CD4-positive, alpha-beta T cell treated with Interleukin-2 at 100 ng/mL for 4 hours (primary cell): ENCODE measurements at places on chromosomes 7 and 10.

DNA sequence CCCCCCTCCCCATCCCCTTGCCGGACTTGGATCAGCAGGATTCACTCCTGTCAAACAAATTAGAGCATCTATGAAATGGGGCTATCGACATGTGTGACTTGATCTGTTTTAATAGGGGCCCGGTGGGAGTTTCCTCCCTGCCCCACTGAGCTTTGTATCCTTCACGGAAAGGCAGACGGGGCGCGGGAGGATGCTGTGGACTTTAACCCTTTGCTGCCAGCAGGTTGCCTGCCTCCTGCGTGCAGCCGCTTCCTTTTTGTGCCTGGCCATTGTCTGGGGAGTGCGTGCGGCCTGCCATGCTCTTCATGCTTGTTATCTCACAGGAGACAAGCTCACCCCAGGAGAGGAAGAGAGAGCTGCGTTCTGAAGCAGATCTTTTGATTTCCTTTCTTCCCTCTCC lies 512.8 kb upstream of the GALNT17 start:
- no peak for DNase-seq

DNA sequence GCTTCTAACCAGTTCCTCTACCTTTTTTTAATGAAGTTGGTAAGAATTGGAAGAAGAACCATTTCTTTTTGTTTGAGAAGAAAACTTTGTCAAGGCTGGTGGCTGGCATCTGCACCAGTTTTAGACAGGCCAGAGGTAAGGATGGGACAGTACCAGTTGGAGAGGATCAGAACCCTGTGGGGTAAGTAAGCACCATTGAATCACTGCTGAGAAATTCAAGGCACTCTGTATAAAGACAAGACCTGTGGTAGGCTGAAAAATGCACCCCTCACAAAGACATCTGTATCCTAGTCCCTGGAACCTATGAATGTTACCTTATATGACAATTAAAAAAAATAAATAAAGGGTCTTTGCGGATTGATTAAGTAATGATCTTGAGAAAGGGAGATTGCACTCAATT lies 166.7 kb upstream of the NRP1 start:
- DNase-seq: no peak

- DNase-seq: peak; percentile 26
Measured at GRCh38 chr7:99473315-99473596, 566 bp downstream of the ZNF789 start.

- DNase-seq: no peak
Measured at GRCh38 chr7:117172283-117172682, 150.6 kb downstream of the WNT2 start.

- no peak for DNase-seq
Measured at GRCh38 chr7:341841-342638, 52.1 kb downstream of the FOXL3 start.

GRCh38 chr7:39534599-39534998 lies 31.6 kb upstream of the YAE1 start:
- DNase-seq: no peak

DNA sequence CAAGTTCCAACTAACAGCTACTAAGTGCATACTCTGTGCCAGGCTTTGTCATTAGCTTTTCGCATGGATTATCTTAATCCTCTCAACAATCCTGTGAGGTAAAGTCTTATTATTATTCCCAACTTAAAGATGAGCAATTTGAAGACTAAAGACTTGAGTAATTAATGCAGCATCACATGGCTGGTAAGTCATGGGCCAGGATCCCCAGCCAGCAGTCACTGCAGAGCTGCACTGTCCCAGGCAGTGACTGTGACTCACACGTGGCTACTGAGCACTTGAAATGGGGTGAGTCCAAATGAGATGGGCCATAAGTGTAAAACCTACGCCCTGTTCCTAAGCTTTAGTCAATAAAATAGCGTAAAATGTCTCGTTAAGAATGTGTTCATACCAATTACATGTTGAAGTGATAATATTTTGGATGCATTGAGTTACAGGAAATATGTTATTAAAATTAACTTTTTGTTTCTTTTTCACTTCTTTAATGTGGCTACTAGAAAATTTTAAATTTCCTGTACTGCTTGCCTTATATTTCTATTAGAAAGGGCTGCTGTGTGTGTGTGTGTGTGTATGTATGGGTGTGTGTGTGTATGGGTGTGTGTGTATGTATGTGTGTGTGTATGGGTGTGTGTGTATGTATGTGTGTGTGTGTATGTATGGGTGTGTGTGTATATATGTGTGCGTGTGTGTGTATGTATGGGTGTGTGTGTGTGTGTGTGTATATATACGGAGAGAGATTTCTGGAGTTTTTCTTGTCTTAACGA lies 756.3 kb downstream of the AUTS2 start:
- DNase-seq: peak; percentile 22

DNA sequence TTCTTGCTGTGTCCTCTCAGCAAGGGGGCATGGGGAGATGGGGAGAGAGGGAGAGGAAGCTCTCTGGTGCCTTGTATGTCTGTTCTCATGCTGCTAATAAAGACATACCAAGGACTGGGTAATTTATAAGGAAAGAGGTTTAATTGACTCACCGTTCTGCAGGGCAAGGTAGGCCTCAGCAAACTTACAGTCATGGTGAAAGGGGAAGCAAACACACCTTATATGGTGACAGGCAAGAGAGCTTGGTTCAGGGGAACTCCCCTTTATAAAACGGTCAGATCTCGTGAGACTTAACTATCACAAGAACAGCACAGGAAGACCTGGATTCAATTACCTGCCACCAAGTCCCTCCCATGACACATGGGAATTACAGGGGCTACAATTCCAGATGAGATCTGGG lies 464.7 kb upstream of the CELF2 start:
- no peak for DNase-seq

DNA sequence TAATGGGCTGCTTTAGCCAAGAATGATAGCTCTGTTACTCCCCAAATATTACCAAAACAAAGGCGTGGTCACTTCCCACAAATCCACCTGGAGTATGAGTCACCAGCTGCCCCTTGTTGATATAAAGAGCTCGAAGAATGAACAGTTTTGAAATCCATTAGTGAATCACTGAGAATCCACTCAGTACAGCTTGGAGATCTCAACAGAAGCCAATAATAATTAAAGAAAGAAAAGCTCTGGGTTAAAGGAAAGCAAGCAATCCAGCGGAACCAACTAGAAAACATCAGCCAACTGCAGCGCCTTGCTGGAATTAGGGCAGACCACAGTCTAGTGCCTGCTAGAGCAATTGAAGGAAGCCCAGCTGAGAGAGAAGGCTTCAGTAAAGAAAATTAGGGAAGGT lies 576.0 kb upstream of the C7orf33 start:
- DNase-seq: no peak

DNA sequence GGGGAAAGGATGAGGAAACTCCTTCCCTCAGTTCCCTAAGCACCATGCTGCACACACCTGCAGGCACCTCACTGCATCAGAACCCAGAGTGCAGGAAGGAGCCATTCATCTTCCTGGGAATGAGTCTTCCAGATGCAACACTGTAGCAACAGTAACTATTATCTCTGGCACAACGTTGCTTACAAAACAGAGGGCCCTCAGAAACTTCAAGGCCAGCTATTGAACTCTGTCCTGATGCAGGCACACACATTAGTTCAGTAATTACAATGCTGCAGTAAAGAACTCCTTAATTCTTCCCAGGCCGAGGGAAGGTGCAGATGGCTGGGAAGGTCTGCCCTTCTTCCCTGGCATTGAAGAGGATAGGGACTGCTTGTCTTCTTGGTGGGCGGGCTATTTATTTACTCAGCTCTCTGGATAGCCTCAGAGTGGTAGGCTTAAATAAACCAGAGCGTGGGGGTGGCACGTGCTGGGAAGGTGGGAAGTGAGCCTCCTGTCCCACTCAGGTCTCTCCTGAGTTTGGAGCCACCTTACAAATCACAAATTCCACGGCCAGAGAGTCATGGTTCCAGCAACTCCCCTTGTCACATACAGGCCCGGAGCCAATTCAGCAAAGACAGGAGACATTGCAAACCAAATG lies 125.1 kb upstream of the JCAD start:
- no peak for DNase-seq

DNA sequence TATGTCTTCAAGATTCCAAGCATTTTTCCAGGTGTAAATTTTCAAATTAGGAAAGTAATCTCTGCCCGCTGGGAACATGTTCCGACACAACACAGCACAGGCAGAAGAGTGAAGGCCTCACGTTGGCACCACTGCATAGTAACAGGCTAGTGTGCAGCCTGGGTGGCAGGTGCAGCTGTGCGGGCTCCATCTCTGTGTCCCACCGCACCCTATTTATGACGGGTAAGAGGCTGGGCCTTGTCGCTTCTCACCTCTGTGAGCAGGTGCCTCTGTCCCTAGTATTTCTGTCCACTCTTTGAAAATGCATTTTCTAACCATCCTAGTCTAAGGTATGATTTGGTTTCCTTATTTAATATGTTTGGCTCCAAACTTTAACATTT lies 24.1 kb downstream of the VIPR2 start:
- DNase-seq: no peak

- peak; percentile 35 for DNase-seq
Measured at GRCh38 chr10:86960003-86960862, 1.8 kb downstream of the SNCG start.

- no peak for DNase-seq
Measured at GRCh38 chr10:124999433-125000365, 57.8 kb downstream of the ZRANB1 start.

DNA sequence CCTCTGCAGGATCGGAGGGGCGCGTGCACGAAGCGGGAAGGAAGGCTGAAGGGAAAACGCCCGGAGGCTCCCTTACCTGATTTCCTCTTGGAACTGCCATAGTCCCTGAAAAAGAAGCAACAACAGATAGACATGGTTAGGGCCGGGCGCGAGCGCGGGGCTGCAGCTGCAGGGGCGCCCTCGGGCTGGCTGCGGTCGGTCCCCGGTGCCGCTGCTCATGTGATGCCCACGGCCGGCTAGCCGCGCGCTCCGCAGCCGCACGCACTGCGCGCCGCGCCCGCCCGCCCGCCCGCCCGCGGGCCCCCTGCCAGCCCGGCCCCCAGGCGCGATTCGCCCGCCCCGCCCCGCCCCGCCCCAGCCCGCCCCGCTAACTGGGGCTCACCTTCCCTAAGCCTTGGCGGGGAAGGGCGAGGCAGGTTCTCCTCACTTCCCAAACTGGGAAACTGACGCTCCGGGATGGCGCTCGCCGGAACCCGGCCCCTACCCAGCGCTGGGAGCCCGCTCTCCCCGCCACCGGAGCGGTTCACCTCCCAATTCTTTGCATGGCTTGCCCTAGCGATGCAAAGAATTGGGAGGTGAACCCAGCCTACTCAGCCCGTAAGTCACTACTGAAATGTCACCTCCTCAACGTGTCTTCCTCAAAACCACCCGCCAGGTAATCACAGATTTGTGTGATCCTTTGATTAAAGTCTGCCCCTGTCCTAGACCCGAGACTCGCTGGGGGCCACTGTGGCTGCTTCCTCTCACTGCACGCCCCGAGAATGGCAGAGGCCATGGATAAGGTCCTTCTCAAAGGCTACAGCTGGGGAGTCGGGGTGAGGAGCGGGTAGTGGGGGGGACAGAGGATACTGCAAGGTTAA lies 162.2 kb downstream of the SH3PXD2A start:
- DNase-seq: peak; percentile 45

DNA sequence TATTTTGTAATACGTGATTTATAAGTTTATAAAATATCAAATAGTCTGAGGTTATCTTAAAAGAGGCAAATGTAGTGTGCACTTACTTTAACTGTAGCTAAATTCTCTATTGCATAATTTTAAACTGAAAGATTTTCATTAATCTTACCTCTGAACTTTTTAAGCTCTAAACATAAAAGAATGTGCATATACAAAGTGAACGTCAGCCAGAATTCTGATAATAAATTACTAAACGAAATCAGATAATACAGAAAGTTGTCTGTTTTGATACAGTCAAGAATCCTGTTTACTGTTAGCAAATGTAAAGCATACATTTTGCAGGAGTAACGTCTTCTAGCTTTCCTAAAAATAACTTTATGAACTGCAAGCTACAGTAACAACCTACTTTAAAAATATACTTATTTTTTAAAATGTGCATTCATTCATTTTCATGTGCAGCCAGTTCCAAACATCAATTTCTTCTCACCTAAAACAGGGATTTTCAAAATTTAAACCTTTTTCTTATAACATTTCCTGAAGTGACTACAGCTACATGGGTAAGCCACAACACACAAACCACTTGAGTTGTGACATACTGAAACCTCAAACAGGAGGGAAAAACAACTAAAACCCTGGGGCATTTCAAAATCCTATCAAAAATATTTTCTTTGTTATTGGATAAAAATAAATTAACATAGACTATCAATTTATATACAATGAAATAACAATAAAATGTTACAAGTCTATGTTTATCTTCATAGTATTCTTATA lies 92.7 kb downstream of the RNLS start:
- DNase-seq: no peak
